ENCODE measurements at places on chromosomes 13 and 19.

GRCh38 chr13:106619688-106620555 is 52.0 kb upstream of the ARGLU1 start:
- DNase-seq: no peak

- DNase-seq: no peak
These were observed 62.8 kb downstream of the TPT1 start for GRCh38 chr13:45278096-45278645.

DNA sequence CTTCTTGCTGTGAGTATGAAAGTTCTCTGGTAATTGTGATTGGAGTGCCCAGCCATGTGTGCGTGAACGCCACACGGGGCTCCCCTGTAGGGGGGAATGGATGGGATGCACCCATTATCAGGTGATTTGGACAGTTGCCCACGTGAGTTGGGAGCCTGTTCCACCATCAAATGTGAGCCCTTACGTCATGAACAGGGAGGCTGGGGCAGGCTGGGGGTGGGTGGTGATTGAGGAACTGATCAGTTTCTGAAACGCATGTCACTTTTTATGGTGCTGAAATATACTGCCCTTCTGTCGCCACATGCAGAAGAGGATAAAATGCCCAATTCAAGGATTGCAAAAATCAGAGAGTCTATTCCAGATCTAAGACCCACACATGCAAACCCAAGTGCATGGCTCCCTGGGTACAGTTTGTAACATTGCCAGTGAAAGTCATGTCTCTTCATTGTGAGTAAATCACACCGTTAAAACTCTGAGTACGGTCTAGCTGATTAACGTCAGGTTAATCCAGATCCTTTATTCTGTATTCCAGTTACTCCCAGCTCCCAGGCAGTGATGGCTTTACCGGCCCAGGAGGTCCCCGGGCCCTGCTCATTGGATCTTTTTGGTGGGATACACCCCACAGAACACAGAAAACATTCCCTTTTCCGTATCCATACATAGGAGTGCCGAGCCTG is 90.2 kb downstream of the RAB20 start:
- no peak for DNase-seq

DNA sequence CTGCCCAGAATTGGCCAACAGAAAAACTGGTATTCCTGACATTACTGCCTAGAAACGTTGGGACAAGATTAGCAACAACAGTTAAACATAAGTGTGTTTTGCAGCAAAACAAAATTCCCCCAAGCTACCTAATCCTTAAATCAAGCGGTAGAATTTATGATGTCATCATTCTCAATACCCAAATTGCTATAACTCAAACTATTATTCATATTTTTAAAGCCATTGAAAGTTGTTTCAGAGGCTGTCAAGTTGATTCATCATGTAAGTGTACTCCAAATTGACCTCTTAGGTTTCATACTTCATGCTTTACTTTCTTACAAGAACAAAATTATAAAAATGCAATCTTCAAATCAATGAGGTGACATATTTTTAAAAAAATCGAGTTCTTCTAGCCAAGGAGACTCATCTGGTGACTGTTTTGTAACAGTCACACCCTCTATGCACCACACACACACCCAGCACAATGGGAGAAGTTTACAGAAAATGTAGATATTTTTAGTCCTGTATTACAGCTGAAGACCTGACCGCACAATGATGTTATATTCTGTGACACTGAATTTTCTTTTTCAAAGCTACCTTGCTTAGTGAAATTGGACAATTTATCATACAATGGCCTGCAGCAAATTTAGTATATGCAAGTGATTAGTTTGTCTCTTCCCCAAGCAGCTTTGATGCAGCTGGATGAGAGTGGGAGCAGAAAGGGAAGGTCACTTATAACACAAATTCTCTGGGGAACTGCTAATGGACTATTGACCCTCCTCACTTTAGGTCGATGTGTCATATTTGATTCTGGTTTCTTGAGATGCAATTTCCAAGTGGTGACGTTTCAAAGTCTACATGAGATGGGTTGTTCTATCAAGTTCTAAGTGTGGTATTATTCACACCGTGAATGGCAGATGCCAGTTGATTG is 345.3 kb upstream of the OBI1 start:
- DNase-seq: no peak

DNA sequence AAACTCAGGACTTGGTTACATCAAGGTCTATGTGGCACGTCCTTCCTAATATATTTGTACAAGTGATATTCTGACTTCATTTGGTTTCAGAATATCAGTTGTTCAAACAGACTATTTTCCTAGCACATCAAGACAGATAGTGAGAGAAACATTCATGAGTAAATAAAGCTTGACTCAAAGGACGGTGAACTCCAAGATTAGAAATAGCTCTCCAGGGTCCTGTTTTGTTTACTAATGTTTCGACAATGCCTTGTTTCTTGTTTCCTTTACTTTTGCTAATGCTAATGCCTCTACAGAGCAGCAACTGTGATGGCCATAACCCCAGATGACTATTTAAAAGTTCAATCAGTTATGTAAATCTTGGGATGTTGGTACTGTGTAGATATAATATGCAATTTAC is 313.9 kb downstream of the KLF12 start:
- DNase-seq: no peak

- DNase-seq: no peak
These were observed 33.2 kb upstream of the CASP14 start for GRCh38 chr19:15015946-15016542.

DNA sequence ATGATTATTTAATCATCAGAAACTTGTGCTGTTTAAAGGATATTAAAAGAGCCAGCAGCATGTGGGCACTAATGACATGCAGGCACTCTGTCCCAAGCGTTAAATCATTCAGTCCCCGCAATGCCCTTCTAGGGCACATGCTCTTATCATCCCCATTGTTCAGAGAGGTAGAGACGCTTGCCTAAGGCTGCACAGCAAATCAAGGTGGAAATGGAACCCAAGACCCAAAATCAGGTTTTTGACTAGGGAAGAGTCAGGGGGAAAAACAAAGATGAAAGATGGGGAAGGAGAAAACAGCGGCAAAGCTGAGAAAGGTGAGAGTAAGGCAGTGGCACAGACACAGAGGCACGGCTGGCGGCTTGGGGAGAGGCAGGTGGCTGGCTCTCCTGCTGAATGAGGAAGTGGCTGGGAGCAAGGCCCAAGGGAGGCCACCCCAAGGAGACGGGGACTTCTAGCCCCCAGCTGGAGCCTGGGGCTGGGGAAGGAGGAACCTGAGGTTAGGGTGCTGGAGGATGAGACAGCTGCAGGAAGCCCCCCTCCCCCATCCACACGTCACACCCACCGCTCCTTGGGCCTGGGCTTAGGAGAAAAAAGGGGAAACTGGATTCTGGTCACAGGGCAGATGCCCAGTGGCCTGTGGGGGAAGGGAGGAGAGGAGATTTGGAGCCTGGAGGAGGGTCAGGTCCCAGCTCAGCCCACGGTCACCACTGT is 1.0 kb upstream of the TYROBP start:
- no peak for DNase-seq

DNA sequence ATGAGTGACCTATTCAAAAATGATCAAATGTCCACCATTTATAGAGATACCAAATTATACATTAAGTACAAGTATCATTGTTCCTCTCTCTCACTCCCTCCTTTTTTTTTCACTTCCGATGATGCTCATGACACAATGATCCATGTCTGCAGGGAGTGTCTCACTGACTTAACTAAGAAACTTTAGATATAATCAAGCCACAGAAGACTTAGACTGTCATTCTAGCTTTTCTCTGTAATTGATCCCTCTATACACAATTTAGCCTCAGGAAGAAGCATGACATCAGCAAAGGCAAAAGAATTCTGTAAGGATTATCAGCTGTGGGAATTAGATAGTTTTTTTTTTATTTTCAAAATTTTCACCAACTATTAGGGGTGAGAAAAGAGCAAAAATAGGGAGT is 734.9 kb upstream of the PCDH9 start:
- no peak for DNase-seq

DNA sequence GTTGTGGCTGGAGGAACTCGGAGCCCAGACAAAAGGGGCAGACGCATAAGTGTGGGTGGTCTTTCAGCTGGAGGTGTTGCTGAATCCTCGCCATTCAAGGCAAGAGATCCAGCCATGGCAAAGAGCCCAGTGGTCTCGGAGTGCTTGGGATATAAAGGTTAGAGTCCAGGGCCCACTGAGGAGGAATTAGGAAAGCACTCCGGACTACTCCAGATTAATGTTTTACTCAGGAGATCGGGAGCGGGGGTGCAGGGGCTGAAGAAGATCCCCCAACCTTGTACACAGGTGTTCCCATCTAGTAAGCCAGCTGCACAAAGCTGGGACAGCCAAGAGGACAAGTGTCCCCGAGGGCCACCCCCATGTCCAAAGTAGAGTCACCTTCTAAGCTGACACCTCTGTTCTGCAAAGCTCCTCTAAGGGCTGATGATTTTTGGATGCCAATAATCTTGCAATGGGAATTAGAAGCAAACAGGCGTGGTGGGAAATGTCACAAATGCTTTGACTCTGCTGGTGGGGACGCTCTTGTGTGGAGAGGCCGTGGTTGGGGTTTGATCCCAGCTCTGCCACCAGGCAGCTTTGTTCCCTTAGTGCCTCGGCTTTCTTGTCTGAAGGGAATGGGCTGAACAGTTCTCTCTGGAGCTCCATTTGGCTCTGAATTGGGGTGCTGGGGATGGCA is 194.3 kb upstream of the SOX1 start:
- no peak for DNase-seq

DNA sequence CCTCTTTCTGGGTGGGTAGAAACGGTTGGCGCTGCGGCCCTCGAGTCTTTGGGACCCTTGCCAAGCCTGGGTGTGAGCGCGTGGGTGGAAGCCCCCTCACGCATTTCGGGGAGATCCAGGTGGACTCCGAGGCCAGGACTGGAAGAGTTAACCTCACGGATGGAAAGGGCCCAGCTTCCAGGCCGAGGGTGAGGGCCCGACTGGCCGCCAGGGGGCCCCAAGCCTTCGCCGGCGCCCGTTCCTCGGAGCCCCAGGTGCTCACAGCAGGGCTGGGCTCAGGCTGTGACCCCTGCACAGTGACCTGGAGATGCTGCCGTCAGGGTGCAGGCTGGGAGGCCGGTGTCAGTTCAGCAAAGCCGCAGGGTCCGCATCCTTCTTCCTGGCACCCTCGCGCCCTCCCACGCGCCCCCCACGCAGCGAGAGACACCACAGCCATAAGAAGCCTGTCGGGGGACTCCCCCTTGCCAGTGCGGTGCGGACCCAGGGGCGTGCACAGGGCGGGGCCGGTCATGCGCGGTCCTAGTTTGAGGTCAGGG is 34.2 kb upstream of the TMEM255B start:
- DNase-seq: peak; percentile 85

DNA sequence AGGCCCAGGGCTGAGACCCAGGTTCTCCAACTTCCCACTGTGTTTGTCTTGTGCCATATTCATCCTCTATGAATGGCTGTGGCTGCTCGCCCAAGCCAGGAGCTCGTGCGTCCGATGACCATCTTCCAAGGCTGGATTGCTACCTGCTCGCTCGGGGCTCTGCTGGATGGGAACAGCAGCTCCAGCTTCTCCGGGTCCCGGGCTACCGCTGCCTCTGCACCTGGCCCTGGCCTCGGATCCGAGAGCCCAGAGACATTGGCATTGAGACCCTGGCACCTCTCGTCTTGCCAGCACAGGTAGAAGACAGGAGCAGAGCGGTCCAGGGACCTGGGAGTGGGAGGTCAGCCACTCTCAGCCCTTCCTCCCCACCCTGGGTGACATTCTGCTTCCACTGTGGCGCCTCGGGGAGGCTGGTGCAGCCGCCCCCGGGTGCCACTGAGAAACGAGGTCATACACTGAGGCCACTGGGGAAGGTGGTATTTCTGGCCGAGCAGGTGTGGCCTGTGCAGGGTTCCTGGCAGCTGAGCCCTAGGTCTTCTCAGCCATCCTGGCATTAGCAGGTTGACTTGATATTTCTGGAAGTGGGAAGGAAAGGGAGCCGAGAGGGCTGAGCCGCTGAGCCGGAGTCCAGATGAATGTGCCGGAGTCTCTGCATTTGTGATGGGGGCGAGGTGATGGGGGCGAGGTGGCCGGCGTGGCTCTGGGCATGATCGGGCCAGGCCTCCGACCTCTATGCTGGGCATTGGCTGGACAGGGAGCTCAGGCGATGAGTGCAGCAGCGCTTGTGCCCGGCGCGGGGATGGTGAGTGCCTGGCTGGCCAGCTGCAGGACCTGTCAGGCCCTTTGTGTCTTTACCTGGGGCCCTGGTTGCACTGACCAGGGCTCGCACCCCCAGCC is 18.6 kb downstream of the NDUFB7 start:
- no peak for DNase-seq

DNA sequence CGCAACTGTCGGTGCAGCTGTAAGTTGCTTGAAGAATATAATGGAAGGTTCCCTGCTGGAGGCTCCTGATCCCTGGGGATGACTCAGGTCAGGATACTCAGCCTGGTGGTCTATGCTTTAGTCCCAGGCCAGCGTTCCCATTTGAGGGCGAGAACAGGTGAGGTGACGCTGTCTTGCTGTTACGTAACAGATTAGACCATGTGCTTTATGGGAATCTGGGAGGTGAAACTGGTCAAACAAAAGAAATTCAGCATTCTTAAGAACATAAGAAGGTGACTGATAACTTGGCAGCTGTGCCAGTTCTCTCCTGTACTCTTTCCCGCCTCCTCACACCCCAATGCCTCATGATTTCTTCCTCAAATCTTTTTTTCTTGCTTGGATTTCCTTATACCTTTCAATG is at the start of gene CXCL17:
TSS of gene CXCL17 (minus strand) at position 114 of the 400 bp plus-strand sequence. CDS start 114 bp downstream, outside the sequence.
- DNase-seq: no peak

DNA sequence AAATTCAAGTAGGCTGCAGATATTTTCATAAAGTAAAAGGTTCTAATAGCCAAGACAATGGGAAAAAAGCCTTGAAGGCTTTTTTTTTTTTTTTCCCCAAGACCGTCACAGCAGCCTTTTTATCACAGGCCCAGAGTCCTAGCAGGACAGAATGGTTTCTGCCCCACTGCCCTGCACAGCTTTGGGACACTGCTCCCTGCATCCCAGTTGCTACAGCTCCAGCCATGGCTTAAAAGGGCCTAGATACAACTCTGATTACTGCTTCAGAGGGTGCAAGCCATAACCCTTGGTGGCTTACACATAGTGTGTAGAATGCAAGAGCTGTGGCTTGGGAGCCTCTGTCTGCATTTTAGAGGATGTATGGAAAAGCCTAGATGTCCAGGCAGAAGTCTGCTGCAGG is 1362.8 kb downstream of the SLITRK5 start:
- no peak for DNase-seq

DNA sequence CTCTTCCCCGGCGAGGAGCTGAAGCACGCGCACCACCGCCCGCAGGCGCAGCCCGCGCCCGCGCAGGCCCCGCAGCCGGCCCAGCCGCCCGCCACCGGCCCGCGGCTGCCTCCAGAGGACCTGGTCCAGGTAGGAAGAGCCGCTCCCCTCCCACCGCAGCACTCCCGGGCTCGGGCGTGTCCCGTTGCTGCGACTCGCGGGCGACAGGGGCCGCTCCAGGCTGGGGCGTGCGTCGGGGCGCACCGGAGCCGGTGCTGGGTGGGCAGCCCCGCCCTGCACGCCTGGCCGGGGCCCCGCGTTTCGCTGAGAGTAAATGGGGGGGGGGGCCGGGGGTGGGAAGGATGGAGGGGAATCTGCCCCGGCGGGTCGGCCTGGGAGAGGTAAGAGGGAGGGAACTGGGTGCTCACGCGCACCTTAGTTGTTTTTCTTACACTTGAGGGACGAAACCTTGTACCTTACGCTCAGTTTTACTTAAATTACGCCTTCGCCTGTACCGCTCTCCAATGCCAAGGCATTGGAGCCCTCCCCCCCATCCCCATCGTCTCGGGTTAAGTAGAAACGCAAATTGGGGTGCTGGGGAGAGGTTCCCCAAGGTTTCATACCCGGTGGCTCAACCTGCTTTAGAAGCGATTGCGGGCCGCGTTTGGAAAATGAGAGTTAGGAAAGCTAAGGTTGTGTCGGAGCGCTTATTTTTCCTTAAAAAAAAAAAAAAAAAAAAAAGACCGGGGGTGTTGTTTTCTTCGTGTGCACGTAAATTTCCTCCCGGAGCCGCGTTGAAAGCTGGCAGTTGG is 850 bp downstream of the KLF5 start:
- peak; percentile 38 for DNase-seq

- DNase-seq: no peak
These were observed 56.9 kb downstream of the RFC3 start for GRCh38 chr13:33874871-33875270.

All from stimulated activated CD4-positive, alpha-beta T cell treated with anti-CD3 and anti-CD28 coated beads, Interleukin-4, amount 100 ng/mL, for 4 hours (primary cell).